ENCODE measurements at places on chromosomes 1 and 21. TPM values are rescaled to one million over a fixed set of nuclear protein-coding genes. Genes with fewer than 3 reads are reported as not detected.

ATP1A2 gene
- total RNA-seq = 0.22 TPM

AKR7A3 gene
- 0.12 TPM for total RNA-seq

FAAH gene
- total RNA-seq = not detected

MAB21L3 gene
- total RNA-seq = not detected

JAM2 gene
- total RNA-seq = 3.7 TPM

FMO5 gene
- 0.48 TPM for total RNA-seq

HES2 gene
- 3.9 TPM for total RNA-seq

SYPL2 gene
- 0.24 TPM for total RNA-seq

DNA sequence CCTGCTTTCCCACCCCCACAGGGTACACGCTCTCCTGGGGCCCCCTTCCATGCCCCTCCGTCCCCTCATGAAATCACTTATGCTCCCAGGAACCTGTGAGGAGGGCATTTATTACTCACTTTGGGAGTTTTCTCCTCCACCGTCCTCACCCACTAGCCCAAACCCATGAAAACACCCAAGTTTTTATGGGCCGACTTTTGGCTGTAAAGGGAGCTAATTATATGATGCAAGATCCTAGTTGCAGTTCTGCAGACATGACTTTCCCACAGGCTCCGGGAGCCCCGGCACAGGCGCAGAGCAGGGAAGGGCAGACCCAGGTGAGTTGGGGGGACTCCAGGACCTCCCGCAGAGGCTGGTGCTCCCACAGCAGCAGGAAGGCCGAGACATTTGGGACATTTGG, 29.7 kb downstream of the EPHA2 start:
- DNase-seq = no peak

DNA sequence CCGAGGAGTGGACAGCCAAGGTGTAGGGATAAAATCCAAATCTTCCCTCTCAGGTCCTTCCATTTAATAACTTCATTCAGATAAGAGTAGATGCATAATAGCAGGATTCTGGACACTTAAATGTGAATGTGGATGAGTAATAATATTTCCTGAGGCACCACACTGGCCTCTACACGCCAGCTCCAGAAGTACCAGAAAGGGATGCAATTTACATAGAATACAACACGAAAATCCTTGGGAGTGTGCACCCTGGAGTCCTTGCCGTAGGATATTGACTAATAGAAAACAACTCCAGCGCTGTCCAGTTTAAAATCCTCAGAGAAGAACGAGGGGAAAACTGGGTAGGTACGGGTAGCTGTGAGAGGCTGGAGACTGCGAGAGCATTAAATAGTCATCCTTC, 6.9 kb downstream of the PLXNA2 start:
- no peak for DNase-seq

DNA sequence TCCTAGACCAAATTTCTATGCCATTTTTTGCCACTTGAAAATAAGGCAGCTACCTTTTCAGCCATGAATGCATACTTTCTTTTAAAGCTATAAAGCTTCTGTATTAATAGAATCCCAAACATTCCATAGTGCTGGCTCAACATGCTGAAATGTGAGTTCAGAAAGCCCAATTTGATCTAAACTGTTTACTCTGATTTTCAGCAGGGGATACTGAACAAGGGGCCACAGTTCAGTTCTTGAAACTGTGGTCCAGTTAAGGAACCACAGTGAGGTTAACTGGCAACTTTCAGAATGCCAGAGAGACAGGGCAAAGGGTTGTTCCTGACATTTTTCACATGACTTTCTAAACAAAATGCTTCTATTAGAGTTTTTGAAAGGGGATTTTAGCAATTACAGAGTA, 85.7 kb upstream of the COL11A1 start:
- no peak for DNase-seq

- DNase-seq = peak; percentile 75
Measured at GRCh38 chr1:45687754-45688740, at the start of gene TMEM69. TMEM69 (plus strand) TSS chr1:45688181; CDS start chr1:45691069, 2,888 bp downstream.

GRCh38 chr21:40803101-40803500, 43.9 kb downstream of the DSCAM start:
- DNase-seq = no peak

DNA sequence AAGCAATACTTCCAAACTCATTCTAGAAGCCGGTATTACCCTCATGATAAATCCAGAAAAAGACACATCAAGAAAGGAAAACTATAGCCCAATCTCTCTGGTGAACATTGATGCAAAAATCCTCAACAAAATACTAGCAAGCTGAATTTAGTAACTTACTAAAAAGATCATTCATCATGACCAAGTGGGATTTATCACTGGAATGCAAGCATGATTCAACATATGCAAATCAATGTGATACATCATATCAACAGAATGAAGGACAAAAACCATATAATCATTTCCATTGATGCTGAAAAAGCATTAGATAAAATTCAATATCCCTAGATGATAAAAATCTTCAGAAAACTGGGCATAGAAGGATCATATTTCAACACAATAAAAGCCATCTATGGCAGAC, 402.9 kb downstream of the TGFB2 start:
- no peak for DNase-seq

DNA sequence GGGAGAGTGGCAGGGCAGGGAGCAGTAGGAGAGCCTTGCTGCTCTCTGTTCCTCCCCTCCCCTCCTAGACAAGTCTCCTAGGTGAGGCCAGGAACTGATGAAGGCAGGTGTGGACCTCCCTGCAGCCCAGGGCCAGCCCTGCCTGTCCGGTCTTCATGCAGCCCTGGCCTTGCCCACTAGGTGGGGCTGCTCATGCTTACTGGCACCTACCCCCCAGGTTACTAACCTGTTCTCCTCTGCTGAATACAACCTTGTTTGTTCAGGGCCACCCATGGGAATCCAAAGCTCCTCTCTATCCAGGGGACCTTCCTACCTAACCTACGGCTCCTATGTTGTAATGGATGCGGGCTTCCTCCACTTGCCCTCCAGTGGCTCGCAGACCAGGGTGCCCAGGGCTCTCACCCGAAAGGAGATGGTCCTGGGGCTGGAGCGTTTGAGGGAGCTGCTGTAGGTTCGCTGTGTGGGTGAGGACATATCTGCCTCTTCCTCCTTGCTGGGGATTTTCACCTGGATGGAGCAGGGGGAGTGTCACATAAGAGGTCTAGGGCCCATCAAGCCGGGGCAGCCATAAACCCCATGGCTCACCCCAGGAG, 7.9 kb upstream of the TNNT2 start:
- DNase-seq = peak; percentile 52

- no peak for DNase-seq
Measured at GRCh38 chr1:222097588-222097987, 355.7 kb upstream of the DUSP10 start.

DNA sequence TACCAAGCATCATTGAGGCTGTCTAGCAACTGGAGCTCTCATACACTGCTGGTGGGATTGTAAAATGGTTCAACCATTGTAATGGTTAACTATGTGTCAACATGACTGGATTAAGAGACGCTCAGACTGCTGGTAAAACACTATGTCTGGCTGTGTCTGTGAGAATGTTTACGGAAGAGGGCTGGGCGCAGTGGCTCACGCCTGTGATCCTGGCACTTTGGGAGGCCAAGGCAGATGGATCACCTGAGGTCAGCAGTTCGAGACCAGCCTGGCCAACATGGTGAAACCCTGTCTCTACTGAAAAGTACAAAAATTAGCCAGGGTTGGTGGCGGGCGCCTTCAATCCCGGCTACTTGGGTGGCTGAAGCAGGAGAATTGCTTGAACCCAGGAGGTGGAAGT, 4.8 kb upstream of the FCRLA start:
- DNase-seq = no peak

DNA sequence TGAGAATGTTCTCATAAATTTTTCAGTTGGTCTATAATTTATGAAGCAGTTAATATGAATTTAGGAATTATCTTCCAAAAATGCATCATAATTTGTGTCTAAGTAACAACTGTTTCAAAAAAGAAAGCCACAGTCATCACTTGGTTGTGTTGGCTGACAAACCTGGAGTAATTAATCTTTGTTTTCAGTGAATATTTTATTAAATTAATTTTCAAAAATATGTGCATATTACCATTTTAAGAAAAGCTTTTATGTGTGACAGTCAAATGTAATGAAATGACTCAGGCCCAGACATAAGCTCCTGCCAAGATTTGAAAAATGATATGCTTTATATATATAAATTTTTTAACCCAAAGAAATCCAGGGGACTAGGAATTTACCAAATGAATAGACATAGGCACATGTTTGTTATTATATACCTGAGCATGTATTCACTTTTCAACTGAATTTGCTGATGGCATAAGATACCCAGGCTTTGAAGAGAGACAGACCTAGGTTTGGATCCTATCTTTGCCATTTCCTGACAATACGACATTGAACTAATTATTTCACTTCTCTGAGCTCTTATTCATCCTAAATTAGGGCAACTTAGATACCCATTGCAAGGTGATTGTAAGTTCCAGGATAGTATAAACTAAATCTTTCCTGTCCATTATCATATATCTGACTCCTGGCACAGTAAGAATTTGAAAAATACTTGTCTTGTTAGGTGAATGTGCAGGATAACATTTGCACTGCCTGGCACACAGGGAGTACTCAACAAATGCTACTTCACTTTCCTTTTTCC, 729.5 kb upstream of the ADGRL2 start:
- DNase-seq = no peak

DNA sequence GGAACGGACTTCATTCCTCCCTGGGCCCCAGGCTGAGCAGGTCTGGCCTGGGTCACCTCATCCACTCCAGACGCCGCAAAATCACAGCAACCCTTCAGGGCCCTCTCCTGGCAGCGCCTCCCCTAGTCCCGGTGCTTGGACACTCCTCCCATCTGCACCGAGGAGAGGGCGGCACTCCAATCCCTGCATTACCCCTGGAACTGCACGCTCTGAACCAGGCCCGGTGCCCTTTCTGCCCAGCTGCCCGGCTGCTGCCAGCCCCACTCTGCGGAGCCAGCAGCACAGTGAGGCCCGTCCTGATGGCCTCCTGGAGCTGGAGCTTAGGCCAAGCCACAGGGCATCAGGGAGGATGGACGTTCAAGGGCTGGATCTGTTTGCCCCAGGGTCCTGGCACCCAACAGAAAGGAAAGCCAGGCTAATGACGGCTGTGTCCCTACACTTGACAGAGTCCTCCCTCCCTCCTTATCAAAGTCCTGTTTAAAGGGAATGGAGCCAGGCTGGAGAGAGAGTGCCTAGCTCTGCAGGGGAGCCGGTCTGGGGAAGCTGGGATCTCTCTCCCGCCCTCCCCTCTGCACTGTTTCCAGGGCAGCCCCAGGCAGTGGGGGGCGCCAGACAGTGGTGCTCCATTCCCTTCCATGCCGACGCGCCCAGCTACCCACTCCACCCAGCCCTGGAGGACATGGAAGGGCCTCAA, 12.7 kb downstream of the COL6A2 start:
- no peak for DNase-seq

DNA sequence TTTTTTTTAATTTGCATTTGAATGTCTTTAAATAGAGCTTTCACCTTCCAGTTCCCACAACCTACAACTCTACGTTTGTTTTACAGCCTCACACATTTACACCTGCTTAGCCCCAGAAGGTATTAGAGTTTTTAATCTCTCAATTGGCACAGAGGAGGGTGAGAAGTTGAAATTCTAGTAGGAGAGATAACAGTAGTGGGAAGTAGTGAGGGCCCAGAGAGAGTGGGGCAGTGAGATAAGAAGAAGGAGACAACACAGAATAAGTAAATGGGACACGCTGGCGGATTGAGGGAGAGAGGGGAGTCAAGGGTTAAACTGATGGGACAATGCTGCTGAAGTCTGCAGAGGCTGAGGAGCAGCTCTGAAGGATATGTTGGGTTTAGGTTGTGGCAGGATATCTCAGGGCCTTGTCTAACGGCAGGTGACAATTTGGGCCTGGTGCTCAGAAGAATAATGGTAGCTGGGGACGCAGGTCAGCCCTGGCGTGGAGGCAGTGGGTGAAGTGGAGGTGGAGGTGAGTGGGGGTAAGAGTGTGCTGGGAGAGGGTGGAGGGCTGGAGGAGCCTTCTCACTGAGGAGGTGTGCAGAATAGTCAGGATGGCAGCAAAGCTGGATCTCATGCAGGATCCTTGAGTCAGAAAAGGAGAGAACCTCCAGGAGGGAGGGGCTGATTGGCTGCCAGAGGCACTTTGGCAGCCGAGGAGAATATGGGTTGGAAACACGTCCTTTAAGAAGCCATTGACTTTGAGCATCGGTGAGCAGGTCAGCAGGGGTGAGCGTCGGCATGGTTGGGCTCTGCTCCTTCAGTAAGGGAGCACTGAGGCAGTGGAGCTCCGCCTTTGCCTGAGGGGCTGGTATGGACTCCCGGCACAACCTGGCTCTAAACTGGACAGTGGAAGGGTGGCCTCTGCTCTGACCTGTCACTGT, 72.9 kb downstream of the SYT6 start:
- no peak for DNase-seq

GRCh38 chr1:77398152-77398551, 116.3 kb downstream of the AK5 start:
- DNase-seq = no peak

GRCh38 chr1:86703696-86704457, 499 bp upstream of the SH3GLB1 start:
- DNase-seq = no peak

DNA sequence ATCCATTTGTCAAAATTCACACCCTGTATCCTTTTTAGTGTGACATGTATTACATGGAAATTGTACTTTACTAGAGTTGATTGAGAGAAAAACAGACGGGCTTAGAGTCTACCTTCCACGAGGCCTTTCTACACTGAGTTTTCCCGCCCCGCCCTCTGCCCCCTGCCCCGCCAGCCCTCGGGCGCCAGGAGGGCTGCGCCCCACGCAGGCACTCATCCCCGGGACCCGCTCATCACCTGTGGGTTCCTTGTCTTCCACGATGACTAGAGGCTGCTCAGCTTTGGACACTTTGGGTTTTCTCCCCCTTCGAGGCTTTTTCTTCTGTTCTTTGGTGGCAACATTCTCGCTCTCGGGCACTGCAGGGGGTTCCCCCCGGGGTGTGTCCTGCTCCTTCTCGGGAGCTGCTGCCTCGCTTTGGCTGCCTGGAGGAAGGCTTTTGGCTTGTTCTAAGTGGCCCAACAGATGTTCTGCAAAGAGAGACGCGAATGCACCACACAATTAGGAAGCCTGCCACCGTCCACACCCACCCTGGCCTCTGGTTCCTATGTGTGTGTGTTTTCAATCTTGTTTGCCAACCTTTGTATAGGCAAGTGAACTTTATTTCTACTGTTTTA, 39.6 kb downstream of the PRDM15 start:
- DNase-seq = no peak

DNA sequence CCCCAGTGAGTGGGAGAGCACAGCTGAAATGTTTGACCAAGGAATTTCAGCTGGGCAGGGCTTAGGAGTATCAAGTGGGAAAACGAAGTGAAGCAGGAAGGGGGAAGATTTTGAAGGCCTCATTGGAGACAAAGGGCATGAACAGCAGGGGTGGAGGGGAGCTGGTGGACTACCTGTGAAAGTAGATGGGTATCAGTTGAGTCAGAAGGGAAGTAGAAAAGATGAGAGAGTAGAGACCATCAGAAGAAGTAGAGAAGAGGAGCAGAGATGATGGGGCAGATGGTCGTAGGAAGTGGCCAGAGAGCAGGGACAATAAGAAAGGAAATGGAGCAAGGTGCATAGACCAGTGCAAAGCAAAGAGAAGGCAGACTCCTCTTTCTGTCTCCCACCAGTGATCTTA, 189.0 kb upstream of the RUNX1 start:
- DNase-seq = no peak

- no peak for DNase-seq
Measured at GRCh38 chr1:101407505-101408211, 170.8 kb downstream of the S1PR1 start.
